Stimulated activated CD4-positive, alpha-beta T cell treated with anti-CD3 and anti-CD28 coated beads, Interleukin-15, amount 100 ng/mL, for 1 hour (primary cell): ENCODE measurements at places on chromosomes 5 and 9.
A peak's percentile ranks its signal among the peaks of the same experiment; 100 is the strongest.

DNA sequence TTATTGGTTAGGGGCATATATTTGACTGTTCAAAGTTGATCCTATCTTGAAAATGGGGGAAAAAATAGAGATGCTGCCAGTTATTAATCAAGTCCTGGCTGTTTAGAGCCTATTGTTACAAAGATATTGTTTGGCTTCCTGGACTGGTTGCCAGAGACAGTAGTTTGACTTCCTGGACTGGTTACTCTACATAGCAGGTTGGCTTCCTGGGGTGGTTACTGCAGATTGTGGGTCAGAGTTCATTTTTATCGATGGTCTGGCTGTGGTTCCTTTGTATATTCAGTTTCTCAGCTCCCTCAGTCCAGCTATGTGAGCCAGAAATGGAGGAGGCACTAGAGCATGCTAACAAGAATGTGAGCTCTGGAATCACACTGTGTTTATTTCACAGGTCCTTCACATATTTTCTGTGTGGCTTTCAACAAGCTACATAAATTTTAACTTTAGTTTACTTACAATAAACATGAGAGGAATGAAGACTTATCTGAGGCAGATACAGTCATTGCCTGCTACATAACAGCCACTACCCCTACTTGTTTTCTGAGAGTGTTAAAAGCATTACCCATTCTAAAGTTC lies 137.6 kb downstream of the TRPM3 start:
- DNase-seq, result no peak

GRCh38 chr9:3497857-3498256 lies 27.9 kb downstream of the RFX3 start:
- DNase-seq, result no peak

DNA sequence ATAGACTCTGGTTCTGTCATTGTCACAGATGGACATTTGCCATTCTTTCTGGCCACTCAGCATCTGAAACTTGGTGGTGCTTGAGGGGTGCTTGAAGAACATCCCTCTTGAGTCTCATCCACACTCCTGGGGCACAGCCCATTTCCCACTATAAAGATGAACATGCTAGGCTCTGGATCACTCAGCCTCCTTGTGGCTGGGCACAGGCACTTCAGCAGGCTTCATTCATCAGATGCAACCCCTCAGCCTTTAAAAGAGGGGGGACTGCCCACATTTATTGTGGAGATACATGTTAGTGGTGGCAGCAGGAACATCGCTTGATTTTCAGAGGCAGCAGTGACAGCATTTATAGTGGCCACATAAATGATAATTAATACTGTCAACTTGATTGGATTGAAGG lies 124.7 kb upstream of the NIPBL start:
- DNase-seq, result no peak

DNA sequence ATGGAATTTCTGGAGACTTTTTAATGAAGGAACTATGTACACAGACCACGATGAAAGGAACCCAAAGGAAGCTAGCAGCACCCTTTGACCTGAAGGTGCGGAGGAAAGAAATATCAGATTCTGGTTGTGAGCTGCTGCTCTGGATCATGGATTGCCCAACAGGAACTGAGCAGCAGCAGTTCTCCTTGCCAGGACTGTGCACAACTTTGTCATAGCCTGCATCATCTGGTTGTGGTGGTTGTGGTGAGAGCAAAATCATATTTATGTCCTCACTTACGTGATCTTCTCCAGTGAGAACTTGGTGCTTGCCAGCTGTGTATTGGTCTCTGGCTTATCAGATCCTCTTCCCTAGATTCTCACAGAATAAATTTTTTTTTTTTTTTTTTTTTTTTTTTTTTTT lies 70.7 kb upstream of the LPAR1 start:
- DNase-seq, result no peak

DNA sequence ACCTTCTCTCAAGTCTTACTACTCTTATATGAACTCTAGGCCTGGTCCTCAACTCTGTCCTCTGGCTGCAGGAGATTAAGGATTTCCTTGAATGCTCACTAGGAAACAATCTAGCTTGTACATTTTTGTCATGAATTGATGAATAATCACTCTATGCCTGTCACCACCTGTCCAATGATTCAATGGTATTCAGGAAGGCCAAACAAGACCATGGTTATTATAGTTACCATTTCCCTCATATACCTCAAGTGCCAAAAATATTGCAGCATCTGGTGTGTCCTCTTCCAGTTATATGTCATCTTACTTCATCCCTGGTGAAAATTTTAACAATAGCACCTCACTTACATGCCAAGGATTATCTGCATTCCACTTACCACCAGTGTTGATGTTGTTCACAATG lies 179.0 kb upstream of the MOCS2 start:
- no peak for DNase-seq

- peak; percentile 24 for DNase-seq
Measured at GRCh38 chr5:108728566-108729241, 19.0 kb upstream of the FER start.
